HS-5 (cell line): ENCODE measurements at places on chromosomes 4 and X.

GRCh38 chr4:139908636-139909437 is 243.2 kb downstream of the MGST2 start:
- no peak for DNase-seq

DNA sequence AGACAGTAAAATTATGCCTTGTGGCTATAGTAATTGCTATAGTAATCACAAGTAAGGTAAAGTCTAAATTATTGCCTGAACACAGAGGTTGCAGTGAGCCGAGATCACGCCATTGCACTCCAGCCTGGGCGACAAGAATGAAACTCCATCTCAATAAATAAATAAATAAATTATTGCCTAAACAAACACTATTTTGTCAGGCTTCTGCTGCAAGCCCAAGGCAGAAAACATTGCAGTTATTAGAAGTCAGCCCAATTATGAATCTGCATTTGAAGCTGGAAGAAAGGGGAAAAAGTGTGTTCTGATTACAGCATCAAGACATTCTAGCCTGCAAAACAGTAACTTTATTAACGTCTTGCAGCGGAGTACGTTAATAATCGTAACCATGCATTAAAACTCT is 17.1 kb downstream of the HSD17B13 start:
- DNase-seq = no peak

GRCh38 chrX:150472306-150472705 is 96.1 kb upstream of the MTM1 start:
- no peak for DNase-seq

DNA sequence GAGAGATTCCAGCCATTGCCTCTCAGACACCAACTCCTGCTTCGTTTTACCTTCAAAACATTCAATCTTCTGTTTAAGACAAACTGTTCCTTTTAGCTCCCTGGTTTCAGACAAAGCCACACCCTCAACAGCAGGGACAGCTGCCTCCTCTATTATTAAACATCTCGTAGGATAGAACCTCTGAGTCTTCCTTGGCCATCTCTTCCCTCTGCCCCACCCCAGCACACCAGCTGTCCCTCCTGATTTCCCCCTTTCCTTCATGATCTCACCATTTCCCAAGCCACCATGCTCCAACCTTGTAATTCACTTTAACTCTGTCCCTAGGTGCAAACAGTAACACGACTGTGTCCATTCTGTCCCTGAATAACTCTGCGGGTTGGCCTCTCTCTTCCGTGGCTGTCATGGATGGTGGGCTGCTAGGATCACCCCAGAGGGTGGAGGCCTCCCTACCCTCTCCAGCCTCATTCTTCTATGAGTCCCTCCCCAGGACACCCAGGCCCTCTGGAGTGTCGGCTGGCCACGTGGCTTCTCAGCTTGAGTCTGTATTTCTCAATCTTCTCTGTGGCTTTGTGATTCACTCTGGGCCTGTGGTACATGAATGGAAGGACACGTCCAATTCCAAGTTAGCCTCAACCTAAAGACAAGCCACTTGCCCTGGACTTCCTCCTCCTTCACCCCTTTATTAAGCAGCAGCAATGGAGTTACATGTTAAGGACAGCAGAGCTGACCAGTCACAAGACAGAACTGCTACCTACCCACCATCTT is 349.9 kb downstream of the FBXW7 start:
- DNase-seq = no peak

DNA sequence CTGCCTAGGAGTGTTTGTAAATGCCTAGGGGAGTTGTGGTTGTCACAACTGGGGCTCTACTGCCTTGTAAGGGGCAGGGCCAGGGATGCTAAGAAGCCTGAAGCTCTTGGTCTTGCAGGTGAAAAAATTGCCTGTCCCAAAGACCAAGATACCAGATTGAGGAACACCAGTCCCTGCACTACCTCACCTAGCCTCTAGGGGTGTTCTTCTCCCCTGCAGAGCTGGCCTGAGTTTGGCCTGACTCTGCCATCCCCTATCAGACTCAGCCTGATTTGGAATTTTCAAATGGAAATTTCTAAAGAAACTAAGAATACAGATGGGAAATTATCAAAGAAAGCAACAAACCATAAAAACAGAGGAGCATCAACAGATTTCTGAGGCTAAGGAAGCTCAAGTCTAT is 90.4 kb downstream of the ZC4H2 start:
- DNase-seq = no peak

DNA sequence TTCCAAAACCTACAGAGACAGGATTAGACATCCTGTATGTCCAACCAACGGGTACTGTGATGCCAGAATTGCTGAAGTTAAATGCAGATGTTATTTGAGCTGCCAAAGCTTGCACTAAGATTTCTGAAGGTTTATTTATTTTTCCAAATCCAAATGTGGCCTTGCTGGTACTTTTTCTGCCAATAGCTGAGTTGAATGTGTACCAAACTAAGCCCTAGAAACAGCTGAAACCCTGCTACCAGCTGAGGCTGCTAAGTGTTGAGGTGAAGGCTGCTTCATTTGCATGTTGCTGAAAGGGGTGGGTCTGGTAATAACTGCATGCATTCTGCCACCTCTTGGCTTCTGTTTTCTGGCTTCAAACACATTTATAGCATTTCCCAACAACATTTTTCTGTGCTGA is 366.5 kb downstream of the FAT4 start:
- no peak for DNase-seq

GRCh38 chr4:138118270-138118669 is 123.9 kb downstream of the SLC7A11 start:
- no peak for DNase-seq

DNA sequence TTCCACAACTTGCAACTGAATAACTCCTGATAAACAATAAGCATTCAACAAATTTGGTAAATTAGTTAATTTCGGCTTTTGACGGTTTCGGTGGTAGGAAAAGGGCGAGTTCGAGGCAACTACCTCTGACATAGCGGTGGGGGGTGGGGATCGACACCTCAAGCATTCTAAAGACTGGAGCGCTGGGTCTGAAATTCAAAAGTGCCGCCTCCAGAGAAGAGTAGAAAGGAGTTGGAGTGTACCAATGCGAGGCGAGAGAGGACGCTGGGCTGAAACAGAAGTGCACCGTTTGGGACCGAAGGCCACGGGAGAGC is 725 bp downstream of the SMC1A start:
- no peak for DNase-seq

DNA sequence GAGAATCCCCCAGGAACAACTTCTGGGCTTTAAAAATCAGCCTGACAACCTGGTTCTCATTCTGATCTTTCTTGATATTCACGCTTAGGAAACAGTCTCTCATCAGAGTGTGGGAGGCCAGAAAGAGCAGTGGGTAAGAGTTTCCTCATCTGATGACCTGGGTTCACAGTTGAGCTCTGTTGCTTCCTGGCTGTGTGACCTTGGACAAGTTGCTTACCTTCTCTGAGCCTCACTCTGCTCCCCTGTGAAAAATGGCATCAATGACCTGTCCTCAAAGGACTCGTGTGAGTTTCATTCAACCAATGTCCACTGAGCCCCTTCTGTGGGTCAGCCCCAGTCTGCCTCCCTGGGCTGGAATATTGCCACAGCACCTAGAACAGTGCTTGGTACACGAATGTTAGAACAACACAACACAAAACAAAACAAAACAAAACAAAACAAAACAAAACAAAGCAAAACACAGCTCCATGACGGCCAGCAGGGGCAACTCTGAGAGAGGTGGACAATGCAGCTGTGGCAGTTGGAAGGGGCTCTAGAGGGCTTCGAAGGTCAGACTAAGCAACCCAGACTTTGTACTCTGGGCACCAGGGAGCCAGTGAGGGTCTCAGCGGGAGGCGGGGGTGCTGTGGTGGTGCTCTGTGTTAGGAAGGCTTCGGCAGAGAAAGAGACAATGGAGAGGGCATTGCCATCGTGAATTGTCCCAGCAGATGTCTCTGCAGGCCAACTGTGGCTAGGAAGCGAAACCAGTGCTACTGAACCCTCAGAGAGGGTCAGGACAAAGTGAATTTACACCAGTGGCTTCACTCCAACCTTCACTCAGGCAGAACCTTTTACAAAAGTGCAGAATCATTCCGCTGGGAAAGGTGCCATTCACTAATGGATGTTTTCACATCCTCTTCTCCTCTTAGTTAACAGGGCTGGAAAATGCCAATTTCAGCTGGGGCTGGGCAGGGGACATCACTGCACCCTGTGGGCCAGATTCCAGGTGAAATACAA is 14.3 kb upstream of the C4orf50 start:
- no peak for DNase-seq

DNA sequence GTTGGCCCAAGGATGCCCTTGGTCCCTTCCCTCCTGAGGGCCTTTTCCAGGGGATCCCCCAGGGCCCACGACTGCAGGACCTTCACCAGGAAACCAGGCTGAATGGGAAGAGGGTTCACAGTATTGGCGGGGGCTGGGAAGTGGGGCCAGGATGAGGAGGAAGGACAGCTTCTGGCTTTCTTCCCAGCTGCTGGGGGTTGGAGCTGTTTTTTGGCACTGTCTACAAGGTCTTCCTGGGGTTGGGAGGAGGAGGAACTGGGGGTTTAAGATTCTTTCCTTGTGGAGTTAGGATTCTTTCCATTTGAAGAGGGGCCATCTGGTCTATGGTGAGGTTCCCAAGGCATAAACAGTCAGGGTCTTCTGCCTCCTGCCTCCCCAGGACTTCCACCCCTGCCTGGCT is 64.8 kb downstream of the KIF4A start:
- no peak for DNase-seq

DNA sequence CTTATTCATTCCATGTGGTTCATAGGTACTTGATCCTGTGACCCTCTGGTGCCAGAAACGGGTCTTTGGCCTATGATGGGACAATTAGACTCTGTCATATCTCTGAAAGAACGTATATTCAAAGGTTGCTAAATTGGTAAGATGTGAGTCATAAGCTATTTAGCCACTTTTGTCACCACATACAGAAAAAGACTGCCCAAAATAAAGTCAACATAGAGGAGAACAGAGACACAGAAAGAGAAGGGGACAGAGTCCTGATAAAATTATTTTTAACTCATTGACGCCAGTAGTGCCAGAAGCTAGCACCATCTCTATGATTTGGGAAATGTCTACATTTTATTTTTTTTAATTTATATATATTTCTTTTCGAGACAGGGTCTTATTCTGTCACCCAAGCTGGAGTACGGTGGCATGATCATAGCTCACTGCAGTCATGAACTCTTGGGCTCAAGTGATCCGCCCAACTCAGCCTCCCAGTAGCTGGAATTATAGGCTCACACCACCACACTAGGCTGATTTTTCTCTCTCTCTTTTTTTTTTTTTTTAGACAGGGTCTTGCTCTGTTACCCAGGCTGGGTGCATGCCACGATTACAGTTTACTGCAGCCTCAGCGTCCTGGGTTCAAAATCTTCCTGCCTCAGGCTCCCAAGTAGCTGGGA is 92.1 kb upstream of the COX18 start:
- DNase-seq = no peak

- DNase-seq = no peak
Measured at GRCh38 chr4:3835527-3836405, 69.6 kb downstream of the ADRA2C start.

DNA sequence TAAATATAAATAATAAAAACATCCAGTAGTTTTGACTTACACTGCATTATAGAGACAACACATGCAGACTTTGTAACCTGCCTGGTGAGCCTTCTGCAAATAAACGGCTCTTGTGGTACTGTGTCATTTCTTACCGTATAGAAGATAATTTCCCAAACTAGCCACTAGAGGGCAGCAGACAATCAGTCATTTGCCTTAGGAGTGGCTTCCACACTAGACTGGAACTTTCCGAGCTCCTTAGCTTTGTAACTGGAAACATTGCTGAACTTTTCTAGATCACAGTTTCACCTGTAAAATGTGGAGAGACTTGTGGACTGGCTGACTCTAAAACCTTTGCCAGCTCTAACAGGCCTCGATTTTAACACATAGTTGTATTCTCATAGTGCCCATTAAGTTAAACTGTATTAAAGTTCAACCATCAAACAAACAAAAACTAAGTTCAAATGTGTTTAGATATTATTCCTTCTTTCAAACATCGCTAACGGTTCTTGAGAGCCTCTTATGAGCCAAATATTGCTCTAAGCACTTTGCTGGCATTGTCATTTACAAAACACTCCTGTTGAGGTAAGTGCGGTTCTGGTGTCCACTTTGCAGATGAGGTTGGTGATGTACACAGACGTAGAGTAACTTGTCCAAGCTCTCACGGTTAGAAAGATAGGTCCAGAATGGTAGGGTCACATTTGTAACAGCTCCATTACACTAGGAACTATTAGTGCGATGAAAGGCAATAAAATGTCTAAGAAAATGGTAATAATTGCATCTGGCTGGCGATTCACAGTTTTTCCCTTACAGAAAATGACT is 345.5 kb downstream of the ANK2 start:
- peak; percentile 69 for DNase-seq

- DNase-seq = no peak
Measured at GRCh38 chr4:169945636-169946035, 80.6 kb downstream of the MFAP3L start.
